ENCODE measurements at places on chromosomes 6 and 20.

DNA sequence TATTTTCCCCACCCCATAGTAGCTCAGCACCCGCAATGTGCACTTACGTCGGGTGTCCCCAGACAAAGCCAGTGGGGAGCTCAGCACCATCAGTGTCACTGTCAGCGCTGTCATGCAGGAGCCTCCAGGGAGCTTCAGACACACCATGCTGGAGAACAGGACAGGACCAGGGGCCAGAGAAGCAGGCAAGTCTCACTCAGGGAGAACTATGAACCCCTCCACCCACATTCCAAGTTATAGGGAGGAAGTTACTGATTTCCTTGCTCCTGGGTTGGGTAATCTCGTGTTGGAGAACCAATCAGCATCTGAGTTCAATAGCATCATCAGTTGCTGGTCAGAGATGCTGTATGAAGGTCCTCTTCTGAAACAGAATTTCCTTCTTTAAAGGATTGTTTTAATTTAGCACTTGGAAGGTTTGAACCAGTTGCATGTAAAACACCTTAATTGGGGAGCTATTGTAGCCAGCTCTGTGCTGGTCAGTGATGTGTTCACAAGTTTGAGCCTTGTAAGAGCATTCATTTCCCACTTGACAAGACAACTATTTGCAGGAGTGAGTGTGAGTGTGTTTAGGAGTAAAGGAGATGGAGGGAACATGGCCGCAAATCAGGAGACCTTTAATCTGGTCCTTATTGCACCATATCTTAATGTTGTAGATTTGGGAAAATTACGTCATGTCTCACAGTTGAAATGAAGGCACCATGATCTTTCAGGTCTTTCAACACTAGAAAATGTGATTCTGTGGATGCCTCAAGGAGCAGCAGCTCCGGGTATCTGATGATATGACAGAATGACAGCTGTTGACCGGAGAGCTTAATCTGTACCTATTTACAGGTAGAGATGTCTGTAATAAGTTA is at the start of gene HLA-DRB1:
Gene HLA-DRB1 (minus strand): TSS at position 253 of the 854 bp plus-strand sequence. CDS start 106 bp downstream, at position 147.
- no peak for DNase-seq

- no peak for DNase-seq
Measured at GRCh38 chr6:86535100-86535499, 402.2 kb upstream of the HTR1E start.

DNA sequence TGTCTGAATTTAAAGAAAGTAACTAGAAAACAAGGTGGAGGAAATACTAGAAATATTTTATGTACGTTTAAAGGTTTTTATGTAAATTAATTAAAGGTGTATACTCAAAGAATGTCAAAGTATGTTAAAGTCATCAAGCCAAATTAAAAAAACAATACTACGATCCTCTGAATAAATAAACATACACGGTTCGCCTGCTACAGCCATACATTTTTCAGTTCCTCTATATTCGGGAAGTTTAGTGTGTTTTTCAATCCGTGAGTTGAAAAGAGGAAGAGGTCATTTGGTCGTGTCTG is 626 bp downstream of the STX7 start:
- no peak for DNase-seq

GRCh38 chr6:52310932-52311331 is 26.4 kb upstream of the MCM3 start:
- DNase-seq, result no peak

- DNase-seq, result no peak
Measured at GRCh38 chr20:10171864-10172751, 46.5 kb upstream of the SNAP25 start.

DNA sequence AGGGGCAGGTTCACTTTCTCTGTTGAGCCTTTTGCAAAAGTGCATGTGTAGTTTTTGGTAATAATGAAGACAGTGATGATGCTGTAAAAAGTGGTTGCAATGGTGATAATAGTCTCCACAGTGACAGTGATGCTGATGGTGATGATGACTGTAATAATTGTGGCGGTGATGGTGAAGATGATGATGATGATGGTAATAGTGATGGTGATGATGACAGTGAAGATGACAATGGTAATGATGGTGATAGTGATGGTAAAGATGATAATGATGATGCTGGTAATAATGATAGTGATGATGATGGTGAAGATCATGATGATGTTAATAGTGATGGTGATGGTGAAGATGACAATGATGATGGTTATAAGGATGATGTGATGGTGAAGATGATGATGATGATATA is 67.7 kb upstream of the LRFN2 start:
- DNase-seq, result no peak

GRCh38 chr6:134835993-134836392 is 113.9 kb downstream of the ALDH8A1 start:
- DNase-seq, result no peak

DNA sequence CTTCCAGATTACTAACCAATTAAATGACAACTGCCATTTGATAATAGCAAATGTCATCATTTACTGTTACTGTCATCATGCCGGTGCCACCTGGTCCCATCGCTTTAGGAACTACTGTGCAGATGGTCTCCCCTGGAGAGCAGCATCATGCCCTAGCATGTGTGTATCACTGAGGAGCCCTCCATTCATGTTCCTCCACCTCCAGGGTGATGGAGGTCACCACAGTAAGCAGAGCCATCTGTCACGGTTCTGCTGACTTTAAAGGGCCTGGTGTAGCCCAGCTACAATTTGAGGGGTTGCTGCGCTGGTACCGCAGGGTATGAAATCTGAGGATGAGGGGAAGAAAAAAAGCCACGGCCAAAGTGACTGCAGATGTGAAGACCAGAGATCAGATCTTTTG is 118.8 kb upstream of the KCNK16 start:
- no peak for DNase-seq
